ENCODE measurements at places on chromosomes 2 and 18.
A peak's percentile ranks its signal among the peaks of the same experiment; 100 is the strongest.

DNA sequence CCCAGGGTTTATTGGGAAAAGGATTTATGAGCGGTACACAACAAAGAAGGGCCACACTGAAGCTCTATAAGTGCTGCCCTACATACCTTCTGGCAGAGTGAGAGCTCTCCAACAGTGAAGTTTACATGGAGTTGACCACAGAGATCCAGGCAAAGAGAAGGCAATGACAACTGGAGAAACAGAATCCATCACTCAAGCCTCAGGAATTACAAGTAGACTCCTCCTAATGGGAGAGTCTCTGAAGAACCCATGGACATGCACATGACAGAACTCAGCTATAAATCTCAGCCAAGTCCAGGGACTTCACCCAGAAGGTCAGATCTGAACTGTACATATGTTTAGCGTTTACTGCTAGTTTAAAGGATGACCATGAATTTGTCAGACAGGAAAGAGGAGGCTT lies 164.7 kb downstream of the DNAH7 start:
- no peak for DNase-seq

- no peak for DNase-seq
Observed at GRCh38 chr2:184113696-184114403, 484.5 kb upstream of the ZNF804A start.

DNA sequence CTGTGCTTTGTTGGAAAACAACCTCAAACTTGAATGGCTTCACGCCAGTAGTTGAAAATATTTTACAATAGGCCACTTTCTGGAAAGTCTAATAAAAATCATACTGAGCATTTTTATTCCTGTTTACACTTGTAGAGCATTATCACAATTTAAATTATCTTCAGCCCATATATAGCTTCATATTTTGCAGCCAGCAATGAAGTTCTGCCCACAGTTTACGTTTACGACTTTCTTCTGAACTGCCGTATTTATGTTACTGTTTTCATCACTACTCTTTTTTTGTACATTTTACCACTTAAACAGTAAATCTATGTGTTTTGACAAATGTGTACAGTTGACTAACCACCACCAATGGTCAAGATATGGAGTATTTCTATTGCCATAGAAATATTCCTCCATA lies 86.2 kb downstream of the COPS8 start:
- no peak for DNase-seq

DNA sequence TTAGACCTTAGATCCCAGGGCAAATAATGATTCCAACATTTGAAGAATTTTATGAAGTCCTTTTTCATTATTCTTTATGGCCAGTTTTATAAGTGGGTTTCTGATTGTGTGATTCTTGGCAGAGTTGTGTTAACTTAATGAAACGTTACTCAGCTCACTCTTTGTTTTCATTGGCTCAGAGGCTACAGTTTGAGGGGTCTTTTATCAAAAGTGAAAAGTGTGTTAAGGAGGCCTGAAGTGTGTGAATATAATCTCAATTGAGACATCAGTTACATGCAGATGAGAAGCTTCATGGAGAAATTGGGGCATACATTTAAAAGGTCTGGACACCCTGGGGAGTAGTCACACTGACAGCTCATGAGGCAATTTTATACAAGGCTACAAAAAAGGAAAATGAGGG lies 74.6 kb downstream of the ASXL3 start:
- DNase-seq: no peak

DNA sequence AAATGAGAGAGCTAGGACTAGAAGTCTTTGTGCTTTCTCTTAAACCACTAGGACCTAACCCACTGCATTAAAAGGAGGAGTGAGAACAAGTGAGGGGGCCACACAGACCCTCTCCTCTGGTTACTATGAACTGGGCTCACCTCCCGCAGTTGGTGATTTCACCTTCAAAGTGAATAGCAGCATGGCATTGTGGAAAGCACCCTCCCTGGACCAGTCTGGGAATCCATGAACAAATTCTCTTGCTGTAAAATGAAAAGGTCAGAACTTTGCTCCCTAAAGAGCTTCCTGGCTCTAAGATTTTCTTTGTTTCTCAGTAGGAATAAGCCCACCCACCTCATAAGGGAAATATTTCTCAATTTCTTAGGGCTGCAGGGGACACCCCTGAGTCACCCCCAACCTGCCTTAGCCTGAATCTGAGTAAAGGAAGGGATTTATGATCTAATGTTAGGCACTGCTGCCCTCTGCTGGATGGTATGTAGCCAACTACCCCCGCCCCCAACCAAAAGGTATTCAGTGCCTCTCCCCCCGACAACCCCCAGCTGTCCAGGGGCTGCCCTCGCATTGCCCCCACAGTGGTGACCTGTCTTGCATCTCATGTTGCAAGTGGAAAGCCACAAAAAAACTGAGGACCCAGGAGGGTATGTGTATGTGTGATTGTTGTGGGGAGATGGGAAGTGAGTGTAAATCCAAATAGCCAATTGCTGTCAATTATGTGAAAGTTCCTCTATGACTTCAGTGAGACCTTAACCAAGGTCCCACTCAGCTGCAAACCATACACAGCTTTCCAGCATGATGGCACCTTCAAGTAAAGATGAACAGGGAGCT lies 230.9 kb upstream of the SLC14A2 start:
- DNase-seq: peak; percentile 58

DNA sequence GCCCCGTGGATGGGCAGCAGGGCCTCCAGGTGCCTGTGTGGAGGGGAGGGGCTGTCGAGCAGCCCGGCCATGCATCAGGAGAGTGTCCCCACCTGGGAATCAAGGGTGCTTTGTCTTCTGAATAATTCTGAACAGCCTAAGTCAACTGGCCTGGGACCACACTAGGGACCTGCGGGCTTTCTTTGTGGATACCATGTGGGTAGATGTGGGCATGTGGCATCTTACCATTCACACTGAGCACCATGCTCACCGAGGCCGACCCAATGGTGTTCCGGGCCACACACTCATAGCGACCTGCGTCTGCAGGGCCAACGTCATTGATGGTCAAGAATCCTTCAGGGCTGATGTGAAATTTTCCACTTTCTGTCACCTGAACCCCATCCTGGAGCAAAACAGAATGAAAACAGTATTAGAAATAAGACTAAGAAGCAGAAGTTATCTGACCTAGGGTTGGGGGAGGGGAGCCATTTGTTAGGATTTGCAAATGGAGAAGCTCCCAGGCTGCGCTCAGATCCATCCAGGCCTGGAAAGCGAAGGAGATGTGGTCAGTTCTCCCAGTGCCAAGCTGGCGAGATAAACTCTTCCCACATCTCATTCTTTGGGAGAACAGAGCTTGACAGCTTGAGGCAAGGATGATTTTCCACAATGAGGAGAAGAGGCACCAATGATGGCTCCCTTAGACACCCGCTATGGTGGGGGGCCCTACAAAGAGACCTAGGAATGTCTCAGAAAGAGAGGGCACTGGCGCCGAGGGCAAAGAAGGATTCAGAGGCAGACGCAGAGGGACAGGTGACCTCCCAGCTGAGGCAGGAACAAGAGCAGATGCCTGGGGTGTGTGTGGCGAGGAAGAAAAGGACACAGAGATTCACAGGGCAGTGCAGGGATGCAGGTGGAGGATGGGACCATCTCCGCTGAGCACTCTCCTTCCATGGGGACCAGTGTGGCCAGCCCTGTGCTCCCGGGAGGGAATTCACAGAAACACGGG lies 83.4 kb downstream of the PXDN start:
- DNase-seq: no peak

DNA sequence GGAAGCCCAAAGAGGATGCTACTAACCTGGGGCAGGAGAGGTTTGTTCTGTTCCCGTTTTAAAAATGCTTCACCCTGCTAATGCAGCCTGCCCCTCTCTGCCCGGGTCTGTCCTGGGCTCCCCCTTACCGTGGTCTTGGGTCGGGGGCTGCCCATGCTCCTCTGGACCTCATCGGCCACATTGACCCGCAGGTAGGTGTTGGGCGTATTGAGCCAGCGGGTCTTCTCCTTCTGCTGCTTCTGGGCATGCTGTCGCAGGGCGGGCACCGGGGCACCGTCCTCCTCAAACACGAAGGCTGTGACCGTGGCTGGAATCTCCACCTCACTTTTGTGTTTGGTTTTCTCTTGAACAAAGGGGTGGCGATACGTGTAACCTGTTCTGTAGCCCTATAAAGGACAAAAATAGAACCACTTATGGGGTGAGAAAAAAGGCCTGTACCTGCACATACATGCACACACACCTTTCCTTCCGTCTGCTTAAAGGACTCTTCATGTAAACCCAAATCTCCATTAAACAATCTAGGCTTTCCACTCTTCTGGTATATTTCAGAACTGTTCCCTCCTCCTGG lies 89.3 kb downstream of the ADD2 start:
- no peak for DNase-seq

GRCh38 chr2:200302940-200303727 lies 3.4 kb upstream of the SPATS2L start:
- DNase-seq: peak; percentile 55

DNA sequence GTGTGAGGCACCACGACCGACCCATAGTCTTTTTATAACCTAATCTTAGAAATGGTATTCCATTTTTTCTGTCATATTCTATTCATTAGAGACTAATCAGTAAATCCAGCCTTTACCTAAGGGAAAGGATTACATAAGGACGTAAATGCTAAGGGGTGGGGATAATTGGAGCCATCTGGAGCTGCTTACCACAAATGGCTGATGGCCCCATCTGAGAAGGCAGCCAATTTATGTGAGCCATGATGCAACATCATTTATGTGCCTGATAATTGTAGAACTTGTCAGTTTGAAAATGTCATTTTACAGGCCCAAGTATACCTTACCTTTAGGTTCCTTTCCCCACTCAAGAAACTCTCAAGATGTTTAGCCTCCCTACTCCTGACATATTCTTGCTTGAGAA lies 44.0 kb downstream of the ARHGEF33 start:
- no peak for DNase-seq

DNA sequence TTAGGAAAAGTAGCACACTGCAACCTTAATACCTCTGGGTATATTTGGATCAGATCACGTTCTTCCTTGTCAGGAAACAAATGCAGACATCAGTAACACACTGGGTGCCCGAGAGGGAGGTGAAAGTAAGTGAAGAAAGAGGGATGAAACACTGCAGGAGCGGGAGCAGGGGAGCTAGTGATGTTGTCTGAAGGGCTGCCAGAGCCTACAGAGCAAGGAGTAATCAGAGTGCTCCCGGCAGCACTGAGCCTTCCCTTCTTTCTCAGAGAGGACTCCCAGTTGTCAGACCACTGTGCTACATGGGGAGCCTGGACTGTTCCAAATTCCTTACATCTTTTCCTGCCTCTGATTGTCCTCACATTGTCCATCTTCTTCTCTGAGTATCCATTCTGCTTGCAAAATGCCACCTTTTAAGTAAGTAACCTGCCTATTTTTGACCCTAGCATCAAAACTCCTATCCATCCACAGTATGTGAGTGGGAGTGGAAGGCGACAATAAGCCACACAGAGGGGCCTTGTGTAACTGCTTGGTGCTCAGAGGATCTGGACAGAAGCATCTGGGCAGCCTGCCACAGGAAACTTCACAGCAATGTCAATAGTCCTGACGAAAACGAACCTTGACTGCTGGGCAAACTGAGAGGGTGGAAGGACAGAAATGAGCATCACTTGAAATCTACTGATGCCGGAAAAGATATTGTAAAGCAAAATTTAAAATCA lies 10.8 kb upstream of the NAB1 start:
- DNase-seq: no peak

DNA sequence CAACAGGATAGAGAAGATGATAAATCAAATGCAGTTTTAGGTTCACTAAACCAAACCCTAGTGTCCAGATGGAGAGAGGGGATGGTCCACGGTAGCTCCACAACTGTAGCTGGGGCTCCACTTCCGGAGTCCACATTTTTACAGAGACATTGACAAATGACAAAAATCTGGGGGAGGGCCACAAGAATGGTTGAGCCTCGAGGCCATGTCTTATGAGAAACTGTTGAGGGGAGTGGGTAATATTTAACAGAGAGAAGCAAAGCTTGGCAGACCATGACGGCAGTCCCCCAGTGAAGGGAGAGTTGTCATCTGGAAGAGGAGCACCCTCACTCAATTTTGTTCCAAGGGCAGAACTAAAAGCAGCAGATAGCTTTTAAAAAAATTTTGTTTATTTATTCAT lies 17.6 kb upstream of the EPHA4 start:
- peak; percentile 50 for DNase-seq

GRCh38 chr2:7324706-7325105 lies 407.5 kb downstream of the RNF144A start:
- DNase-seq: no peak

DNA sequence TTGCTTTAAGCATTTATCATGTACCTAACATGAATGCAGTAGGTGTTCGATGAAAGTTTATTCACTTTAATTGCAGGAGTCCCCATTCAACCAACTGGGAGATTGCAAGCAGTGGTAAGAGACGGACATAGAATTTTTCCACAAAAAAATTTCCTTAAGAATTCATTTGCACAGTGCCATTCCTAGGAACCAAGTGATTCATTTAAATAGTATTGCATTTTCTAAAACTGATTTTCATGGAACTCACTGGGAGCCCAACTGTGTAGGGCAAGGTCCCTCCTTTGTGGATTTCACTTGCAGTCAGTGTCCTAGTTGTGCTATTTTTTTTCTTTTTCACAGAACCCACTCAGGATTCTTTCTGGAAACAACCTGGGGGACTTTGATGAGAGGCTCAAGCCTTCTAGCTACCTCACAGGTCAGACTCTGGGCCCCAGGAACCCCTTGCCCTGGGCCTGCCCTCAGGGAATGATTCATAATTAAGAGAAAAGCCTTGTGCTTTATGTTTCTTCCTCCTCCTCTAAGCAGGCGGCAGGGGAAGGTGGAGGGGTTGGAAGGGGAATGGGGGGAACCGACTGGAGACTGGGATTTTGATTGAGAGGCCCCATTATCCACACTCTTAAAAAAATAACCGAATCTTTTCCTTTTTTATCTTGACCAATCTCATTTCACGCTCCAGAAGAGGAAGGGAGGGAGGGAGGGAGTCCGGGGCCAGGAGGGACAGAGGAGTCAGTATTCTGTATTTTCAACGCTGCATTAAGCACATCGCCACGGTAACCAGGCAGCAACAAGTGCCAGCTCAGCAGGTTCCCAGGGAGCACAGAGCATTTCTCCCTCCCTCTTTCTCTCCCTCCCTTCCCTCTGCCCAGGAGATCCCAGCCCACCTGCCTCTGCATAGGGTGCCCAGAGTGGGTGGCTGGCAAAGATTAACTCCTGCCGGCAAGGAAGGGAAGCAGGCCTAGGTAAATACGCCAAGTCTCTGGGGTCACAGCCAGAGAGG lies 51.8 kb downstream of the PSD4 start:
- DNase-seq: peak; percentile 97

- peak; percentile 23 for DNase-seq
Observed at GRCh38 chr2:215577356-215577755, 141.5 kb upstream of the FN1 start.

DNA sequence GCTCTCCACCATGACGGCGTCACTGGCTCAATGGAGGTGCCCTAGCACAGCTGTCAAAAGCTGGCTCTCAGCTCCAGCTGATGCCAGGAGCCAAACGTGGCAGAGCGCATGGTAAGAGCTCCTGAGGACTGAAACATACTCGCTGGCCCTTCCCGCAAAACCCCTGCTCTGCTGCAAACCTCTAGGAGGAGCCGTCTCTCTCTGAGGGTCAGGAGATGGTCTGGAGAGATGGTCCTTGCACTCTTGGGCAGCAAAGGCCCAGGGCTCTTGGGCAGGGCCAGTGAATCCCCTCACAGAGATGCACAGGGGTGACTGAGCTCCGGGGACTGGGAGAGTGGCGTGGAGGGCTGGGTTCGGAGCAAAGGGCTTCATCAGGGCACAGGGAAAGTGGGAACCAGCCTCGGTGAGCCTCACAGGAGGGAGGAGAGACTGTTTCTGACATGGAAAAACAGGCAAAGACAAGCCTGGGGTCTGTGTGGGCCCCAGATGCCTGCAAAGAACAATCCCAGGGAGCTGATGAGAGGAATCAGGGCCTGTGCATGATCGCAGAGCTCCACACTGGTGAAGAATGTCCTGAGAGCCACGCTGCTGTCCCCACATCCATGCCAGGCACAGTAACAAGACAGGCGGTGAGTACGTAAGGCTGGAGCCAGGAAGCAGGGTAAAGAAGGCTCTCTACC lies 17.2 kb downstream of the SNORC start:
- DNase-seq: no peak

Measured in ACHN (cell line).